Stimulated activated CD8-positive, alpha-beta memory T cell treated with anti-CD3 and anti-CD28 coated beads, Interleukin-12 subunit alpha, Interleukin-12 subunit beta, amount 100 ng/mL, for 4 hours (primary cell): ENCODE measurements at places on chromosomes 2 and 18.

DNA sequence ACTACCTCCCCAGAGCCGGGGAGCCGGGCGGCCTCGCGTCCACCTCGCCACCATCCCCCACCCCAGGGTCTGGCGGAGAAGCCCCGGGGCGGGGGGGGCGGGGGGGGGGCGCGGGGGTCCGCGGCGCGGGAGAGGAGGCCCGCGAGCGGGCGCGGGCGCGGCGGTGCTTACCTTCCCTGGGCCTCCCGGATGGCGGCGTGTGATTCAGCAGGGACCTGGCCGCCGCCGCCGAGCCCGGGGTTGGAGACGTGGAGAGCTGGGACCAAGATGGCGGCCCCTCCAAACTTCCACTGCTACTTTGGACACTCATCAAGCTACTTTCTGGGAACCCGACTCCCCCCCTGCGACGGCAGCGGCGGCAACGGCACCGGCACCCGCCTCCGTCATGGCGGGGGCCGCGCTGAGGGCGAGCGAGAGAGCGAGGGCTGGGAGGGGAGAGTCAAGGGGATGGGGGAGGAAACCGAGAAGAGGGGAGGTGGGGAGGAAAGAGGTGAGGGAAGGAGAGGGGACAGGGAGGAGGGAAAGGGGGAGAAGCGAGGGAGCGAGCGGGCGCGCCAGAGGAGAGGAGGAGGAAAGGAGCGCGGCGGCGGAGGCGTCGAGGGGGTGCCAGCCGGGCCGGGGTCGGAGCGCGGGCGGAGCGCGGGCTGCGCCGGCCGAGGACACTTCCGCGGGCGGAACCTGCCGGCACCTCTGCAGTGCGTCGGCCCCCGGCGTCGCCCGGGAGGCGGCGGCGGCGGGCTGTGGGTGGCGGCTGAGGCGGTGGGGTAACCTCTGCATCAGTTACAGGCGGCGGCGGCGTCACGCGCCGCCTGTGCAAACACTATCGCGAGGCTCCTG lies at the start of gene TLK1:
TSS of gene TLK1 (minus strand) at position 775 of the 837 bp plus-strand sequence. CDS start at position 310, 465 bp downstream.
- peak; percentile 66 for DNase-seq

GRCh38 chr18:13912601-13913000 lies 2.7 kb downstream of the MC2R start:
- DNase-seq: no peak

DNA sequence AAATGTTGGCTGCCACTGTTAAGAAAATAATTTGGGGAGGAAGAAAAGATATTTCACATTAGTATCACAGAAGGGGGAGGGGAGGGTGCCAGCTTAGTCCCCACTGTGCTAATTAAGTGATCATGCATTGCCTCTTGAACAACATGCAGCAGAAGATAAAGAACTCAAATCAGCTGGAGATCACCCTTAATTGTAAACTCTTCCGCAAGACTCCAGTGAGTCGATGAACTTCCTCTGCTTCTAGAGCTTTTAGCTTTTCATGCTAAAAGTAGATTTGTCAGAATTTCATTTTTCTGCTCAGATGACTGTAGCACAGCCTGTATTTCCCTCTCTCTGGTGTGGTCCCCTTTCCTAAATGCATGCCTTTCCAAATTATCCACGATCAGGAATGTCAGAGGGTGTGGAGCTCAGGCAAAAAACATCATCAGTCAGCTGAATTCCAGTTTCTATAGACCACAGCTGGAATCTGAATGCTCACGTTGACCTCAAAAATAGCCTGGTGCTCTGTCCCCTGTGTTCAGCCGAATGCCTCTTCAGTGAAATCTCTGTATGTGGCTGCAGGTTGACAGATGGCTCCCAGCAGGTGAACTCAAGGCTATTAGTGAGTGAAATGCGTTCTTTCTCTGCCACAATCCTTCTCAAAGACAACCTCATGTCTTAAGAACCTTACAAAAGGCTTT lies 156.8 kb upstream of the UNC80 start:
- DNase-seq: no peak

DNA sequence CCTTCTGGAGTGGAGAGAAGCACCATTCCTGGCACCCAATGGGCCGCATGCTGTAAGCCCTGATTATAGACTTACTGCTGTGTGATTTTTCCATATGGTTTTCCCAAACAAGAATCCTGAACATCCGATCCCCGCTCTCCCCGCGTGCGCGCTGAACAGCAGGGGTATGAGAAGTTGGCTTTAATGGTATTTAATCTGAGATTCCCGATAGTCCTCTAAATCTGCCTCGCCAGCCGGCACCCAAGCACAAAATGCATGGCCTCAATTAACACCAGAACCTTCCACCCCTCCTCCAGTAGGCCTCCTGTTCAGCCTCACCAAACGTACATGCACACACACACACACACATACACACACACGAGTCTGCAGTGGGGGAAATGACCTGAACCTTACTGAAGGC lies 480.3 kb downstream of the BCL11A start:
- DNase-seq: no peak

DNA sequence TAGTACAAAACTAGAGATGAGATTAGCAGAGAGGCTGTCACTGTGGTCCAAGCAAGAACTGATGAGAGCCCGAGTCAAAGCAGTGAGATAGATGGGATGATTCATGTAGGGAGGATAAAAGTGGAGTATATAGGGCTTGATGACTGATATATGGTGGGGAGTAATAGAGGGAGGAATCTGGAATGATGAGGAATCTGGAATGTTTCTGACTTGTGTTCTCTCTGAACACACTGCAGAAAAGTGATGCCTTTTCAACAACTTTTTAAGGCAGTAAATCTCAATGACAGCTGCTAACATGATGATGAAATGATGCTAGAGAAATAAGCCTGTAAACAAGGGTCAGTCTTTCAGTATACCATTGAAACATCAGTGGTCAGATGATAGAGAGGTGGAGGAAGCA lies 143.5 kb upstream of the SP5 start:
- no peak for DNase-seq
